ENCODE measurements at places on chromosomes 16 and 17.

- DNase-seq, result no peak
Measured at GRCh38 chr17:31099016-31099415, 4.2 kb downstream of the NF1 start.

DNA sequence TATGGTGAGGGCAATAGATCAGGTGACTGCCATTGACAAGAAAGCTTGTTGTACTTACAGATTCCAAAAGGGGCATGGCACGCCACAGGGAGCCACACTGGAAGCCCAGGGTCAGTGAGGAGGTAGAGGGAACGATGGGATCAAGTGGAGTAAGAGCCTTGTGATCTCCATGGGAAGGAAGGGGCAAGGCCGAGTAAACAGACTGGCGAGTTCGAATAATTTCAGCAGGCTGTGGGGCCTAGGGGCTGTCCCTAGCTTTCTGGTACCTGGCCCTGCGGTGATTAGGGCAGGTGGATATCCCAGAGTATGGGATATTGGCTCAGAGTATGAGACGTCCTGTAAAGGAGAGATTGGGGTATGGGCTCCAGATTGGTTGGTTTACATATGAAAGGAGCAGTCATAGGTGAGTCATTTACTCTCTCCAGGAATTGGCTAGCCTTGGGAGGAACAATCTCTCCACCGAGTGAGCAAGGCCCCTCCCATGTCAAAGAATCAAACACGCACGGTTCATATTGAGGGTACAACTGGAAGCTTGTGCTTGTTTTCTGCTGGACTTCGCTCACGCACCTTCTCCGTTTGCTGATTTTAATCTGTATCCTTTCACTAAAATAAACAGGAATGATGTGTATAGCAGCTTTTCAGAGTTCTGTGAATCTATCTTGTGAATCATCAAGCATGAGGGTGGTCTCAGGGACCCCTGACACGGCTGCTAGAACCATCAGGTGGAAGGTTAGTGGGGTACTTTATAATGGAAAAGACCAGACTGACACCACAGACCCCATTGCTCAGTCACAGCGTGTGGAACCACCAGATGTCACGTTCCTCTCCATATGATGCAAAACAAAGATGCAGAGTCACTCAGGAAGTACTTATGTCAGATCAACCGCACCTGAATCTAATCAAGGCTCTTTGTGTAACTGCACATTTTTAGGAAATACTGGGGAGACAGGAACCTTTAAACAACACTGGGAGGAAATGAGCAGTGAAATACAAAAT is 27.9 kb downstream of the GABARAPL2 start:
- peak; percentile 38 for DNase-seq

DNA sequence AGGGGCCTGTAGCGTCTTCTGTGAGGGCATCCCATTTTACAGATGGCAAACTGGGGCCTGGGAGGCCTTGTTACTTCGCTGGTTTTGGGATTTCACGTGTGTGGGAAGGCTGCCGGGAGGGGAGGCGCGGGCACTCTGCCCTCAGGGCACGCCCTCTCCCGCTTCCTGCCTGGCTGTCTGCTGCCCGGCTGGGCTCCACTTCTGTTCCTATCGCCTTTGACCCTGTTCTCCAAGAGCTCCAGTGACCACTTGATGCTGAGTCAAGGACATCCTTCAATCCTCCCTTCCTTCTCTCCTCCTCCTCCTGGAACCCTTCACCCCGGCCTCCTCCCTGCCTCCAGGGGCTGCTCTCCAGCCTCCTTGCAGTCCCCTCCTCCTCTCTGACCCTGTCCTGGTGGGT is 16.0 kb downstream of the SPNS3 start:
- peak; percentile 81 for DNase-seq

GRCh38 chr16:58020628-58021521 is 4.7 kb upstream of the MMP15 start:
- DNase-seq, result no peak

GRCh38 chr17:32006957-32007462 is at the start of gene LRRC37B:
Gene LRRC37B (plus strand): TSS chr17:32007383. CDS start chr17:32021393, 14,010 bp downstream.
- peak; percentile 80 for DNase-seq

DNA sequence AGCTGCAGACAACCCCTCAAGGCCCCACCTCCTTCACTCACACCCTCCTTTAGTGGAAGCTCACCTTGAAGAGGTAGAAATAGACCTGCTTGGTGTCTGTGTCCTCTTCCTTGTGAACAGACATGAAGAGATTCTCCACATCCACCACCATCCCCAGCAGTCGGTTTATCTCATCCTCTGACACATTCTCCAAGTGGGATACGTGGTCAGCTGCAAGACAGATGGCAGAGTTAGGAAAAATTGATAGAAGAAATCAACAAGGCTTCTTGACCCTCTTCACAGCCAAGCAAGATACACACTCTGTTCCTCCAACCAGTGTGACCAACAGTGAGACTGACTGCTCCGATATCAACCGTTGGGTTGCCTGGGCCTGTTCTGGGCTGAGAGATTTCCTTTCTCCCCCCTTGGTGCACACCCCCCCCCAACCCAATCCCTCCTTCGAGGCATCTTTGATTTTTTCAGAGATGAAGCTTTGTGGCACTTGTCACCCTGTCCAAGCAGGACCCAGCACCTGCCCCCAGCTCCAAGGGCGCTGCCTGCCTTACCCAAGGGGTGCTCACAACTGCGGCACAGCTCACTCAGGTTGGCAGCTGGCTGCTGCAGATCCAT is 902 bp downstream of the KAT2A start:
- no peak for DNase-seq

DNA sequence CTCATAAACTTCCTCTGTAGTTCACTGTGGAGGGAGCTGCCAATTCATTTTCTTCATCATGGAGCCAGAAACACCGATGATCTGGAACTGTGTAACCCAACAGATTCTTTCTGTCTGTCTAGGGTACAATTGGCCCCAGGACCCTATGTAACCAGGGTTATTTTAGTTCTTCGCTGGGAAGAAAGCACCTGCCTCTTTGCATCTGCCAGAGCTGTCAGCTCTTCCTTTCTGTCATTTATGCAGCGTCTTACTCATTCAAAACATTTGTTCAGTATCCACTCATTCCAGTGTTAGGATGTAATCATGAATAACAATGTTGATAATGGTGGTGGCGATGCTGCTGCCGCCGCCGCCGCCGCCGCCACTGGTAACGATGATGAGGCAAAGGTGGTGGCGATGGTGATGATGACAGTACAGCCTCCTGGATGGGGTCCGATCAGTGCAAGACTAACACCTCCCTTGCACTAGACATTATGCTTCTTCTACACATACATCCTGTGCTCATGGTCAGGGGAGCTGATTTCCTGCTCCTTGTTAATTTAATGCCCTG is 46.1 kb downstream of the IRX5 start:
- no peak for DNase-seq

DNA sequence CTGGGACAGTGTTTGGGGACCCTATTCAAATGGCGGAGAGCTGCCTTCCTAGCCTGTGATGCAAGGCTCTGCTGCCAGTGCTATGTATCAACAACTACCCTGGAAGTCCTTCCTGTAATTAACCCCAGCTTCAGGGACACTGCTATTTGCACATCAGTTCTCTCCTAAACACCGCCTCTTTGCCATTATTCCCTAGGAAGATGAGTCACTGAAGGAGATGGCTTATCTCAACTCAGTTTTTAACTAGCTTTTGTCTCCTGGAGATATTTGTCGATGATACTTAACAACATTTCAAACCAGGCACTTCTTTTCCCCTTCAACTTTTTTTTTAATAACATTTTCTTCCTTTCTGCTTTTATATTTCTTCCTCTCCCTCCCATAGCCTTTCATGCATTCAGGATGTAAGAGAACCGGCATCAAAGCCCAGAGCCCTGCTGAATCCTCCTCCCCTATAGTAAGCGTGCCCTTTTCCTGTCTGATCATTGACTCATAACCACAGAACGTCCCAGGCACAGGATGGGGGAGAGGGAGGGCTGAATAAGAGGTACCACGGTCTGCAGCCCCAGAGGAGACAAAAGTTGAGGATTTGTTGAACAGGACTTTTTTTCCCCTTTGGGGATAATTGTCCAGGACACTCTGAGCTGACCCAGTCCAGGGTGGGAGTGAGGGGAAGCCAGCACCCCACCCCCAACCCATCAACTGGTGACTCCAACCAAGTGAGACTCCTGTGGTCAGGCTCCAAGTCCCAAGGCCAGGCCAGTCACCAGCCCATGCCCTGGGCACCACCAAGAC is 387.8 kb upstream of the SALL1 start:
- peak; percentile 61 for DNase-seq

- peak; percentile 78 for DNase-seq
Measured at GRCh38 chr17:40251576-40251975, 32.5 kb downstream of the WIPF2 start.

- DNase-seq, result no peak
Measured at GRCh38 chr17:8905331-8905730, 37.9 kb upstream of the PIK3R6 start.

DNA sequence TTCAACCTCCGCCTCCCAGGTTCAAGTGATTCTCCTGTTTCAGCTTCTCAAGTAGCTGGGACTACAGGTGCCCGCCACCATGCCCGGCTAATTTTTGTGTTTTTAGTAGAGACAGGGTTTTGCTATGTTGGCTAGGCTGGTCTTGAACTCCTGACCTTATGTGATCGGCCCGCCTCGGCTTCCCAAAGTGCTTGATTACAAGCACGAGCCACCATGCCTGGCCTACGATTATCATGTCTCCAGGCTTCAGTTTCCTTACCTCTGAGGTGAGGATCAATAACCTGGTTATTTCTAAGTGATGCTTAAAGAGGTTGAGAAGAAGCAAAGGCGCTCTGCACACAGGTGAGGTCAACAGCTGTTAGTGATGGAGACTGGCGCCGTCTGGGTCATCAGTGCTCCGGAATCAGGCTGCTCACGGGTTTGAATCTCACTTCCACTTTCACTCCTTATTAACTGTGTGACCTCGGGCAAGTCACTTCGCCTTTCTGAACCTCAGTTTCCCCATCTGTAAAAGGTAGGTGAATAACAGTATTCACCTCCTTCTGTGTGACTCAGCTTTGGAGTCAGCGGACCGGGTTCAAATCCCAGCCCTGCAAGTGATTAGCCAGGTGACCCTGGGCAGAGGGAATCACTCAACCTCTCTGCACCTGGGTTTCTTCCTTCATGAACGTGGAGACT is 745 bp upstream of the ABCC1 start:
- no peak for DNase-seq

DNA sequence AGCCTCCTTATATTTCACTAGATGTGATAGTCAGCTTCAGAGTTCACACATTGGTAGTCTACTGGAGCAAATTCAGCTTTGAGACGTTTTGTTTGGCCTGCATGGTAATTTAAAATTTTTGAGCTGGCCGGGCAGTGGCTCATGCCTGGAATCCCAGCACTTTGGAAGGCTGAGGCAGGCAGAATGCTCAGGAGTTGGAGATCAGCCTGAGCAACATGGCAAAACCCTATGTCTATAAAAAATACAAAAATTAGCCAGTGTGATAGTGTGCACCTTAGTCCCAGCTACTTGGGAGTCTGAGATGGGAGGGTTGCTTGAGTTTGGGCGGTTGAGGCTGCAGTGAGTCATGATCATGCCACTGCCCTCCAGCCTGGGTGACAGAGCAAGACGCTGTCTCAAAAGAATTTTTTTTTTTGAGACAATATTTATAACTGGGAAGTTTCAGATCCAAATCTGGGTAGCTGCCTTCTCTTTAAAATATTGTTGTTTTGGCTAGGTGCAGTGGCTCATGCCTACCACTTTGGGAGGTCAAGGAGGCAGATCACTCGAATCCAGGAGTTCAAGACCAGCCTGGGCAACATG is 4.8 kb upstream of the BLMH start:
- DNase-seq, result no peak

DNA sequence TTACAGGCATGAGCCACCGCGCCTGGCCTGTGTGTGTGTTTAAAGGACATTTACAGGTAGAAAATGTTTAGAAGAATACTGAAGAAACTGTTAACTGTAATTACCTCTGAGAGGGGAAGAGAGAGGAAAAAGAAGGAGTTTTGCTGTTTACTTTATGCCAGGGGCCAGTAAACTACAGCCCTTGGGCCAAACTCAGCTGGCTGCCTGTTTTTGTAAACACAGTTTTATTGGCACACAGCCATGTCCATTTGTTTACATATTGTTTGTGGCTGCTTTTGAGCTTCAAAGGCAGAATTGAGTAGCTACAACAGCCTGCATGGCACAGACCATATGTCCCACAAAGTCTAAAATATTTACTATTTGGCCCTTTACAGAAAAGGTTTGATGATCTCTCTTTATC is 76.4 kb downstream of the GPR139 start:
- DNase-seq, result no peak

DNA sequence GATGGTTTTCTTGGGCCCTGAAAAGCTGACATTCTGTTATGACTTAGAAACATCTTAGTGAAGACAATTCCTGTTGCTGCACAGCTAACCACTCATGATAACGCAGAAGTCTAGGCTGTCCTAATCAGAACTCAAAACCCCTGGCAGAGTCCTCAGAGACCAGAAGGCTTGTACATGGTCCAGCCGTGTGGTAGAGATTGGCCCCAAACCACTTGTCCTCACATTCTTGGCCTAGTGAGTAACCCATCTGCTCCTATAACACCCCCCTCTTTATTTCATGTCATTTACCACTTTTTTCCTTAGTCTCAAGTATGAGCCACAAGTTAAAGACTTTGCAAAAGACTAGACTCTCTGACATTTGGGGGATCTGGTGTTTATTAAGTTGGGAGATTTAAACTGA is 116.5 kb upstream of the ADAMTS18 start:
- DNase-seq, result no peak

GRCh38 chr17:50055426-50056216 is at the start of gene ITGA3:
Gene ITGA3 (plus strand): TSS chr17:50056110. CDS start chr17:50056440, 330 bp downstream.
- peak; percentile 89 for DNase-seq

DNA sequence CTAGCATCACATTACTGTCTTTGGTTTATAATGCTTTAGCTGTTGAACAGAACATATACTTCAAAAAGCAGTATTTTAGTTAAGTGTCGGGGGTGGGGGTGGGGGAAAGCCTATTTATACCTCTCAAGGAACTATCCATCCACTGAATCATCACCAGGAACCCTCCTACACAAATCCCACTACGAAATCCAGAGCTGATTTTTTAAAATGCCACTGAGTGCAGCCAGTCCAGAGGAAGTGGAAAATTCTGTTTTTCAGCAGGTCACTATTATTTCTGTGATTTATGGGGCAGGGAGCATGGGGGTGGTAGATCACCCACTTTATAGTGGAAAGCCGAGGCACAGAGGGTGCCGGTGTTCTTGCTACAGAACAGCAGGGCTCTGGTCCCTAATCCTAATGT is 284.1 kb downstream of the SOX9 start:
- DNase-seq, result no peak

DNA sequence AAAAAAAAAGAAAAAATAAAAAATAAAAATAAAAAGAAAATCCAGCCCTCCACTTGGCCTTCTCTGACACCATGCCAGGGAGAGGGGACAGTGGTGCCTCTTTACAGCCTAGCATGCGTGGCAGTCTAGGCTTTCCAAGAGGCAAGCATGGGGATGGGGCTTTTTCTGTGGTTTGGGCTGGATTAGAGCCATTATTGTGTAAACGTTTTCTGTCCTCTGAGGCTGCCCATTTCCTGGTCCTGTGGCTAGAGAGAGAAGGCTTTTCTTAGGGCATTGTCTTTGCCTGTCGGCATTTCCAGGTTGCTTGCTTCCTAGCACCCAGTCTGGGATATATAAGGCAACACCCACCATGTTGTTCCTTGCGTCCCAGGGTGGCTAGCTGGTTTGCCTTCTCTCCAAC is 2.7 kb upstream of the DHRS7B start:
- no peak for DNase-seq

- DNase-seq, result no peak
Measured at GRCh38 chr17:49817993-49818392, 29.5 kb downstream of the KAT7 start.

- DNase-seq, result no peak
Measured at GRCh38 chr16:12461201-12461600, 342.5 kb downstream of the CPPED1 start.

GRCh38 chr17:8939496-8940334 is 25.8 kb downstream of the PIK3R5 start:
- no peak for DNase-seq

GRCh38 chr16:49343291-49343690 is 30.3 kb upstream of the C16orf78 start:
- DNase-seq, result no peak

Data from H54 (cell line).